ENCODE measurements at places on chromosomes 1 and 21.
A peak's percentile ranks its signal among the peaks of the same experiment; 100 is the strongest.

GRCh38 chr21:46131838-46132651 is 23.3 kb downstream of the FTCD start:
- no peak for DNase-seq

- no peak for DNase-seq
These were observed 143.6 kb downstream of the EDEM3 start for GRCh38 chr1:184610876-184611595.

- no peak for DNase-seq
These were observed 1.6 kb downstream of the NSUN4 start for GRCh38 chr1:46342084-46342656.

DNA sequence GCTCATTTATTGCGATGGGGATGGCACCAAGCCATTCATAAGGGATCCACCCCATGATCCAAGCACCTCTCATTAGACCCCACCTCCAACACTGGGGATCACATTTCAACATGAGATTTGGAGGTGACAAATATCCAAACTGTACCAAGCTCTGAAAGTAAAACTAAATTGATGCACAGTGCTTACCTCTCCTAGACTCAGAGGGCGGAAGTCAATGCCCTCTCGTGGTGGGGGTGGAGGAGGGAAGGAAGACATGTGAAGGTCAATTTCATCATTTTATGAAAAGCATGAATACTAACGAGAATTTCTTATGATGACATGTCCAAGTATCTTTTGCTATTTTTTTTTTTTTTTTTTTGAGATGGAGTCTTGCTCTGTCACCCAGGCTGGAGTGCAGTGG is 120.0 kb downstream of the PGBD5 start:
- no peak for DNase-seq

DNA sequence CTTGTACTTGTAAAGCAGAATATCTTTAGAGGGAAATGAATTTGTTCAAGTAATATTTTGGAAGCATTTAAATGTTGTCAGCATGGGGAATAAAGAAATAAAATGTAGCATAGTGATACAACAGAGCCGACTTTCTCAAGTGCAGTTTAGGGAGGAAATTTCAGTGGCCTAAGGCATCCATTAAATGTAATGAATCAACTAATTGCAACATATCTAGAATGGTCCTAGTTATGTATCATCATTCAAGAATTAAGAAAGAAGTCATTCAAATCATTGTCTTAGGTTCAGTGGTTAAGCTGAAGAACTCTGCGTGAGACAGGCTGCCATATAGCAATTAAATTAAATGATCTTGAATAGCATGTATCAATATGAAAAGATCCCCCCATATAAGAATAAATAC is 360.7 kb downstream of the TBX15 start:
- no peak for DNase-seq

GRCh38 chr1:53507116-53507820 is 48.1 kb downstream of the DMRTB1 start:
- DNase-seq: no peak

DNA sequence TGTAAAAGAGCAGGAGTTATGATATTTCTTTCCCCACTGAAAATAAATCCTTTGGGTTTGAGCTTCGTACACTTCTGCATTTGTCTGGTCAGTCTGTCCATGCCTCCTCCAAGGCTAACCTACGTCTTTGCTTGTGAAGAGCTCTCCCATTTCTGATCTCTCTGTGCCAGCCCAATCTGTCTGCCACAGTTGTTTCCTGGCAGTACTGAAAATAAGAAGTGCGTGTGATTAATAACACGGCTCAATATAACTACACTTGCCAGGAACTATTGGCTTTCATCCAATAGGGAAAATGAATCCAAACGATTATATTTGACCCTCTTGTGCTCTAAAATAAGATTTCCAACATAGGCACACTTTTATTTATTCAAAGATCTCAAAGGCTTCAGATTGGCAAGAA is 19.2 kb upstream of the COL24A1 start:
- DNase-seq: no peak

GRCh38 chr1:27598902-27599528 is 4.9 kb downstream of the AHDC1 start:
- DNase-seq: peak; percentile 38

DNA sequence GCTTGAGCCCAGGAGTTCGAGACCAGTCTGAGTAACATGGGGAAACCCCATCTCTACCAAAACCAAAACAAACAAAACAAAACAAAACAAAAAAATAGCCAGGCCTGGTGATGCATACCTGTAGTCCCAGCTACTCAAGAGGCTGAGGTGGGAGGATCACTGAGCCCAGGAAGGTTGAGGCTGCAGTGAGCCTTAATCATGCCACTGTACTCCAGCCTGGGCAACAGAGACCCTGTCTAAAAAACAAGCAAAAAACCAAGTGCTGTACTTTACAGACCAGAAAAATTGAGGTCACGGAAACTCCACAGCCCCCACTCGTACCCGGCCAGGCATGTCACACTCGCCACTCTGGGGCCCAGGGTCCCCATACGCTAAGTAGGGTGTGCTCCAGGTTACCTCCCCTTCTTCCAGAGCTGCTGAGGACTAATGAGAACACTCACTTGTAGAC is 22.9 kb downstream of the ATP2B4 start:
- DNase-seq: no peak

DNA sequence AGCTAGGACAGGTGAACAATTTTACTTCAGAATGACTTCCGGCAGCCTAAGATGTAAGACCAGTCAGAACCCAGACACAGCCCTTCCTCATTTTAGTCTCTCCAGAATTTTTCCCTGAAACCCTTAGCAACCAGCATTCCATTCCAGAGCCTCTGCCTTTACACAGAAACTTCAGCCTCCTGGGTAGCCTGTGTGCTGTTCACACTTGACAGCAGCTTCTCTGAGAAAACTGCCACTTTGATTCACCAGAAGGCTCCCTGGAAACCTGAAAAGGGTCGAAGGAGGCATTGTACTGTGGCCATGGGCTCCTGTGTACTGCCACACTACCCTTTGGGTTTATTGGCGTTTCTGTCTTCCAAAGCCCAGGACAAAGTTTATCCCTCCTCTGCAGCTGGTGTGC is 17.4 kb downstream of the HYI start:
- no peak for DNase-seq

DNA sequence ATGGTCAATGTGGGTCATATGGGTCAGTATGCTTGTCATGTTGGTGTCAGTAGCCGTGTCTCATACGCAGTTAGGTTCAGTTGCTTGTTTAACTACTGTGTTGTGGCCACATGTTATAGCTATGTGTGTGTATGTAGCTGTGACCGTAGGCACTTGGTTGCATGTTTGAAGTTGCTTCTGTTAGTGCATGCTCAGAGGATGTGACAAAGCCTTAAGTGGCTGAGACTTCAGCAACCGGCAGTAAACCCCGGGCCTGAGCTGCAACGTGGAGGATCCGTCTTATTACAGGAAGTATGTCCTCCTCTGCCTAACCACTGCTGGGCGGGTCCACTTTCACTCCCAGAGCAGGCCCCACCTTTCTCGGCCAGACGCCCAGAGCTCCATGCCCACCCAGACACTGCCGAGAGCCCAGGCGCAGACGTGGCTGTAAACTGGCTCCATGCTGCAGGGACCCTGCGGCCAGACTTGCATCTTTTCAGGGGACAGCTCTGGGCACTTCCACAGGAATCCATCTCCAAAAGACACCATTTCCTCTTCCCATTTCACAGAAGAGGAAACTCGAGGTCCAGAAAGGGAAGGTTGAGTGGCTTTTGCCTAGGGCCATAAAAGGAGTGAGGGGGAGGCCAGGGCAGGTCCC is 2.2 kb downstream of the TCEA3 start:
- DNase-seq: peak; percentile 29

All from activated CD4-positive, alpha-beta T cell treated with anti-CD3 and anti-CD28 coated beads for 1 hour (primary cell).